ENCODE measurements at places on chromosomes 3 and 15.

GRCh38 chr3:99972380-99973104 lies 141.8 kb downstream of the FILIP1L start:
- DNase-seq, result no peak

DNA sequence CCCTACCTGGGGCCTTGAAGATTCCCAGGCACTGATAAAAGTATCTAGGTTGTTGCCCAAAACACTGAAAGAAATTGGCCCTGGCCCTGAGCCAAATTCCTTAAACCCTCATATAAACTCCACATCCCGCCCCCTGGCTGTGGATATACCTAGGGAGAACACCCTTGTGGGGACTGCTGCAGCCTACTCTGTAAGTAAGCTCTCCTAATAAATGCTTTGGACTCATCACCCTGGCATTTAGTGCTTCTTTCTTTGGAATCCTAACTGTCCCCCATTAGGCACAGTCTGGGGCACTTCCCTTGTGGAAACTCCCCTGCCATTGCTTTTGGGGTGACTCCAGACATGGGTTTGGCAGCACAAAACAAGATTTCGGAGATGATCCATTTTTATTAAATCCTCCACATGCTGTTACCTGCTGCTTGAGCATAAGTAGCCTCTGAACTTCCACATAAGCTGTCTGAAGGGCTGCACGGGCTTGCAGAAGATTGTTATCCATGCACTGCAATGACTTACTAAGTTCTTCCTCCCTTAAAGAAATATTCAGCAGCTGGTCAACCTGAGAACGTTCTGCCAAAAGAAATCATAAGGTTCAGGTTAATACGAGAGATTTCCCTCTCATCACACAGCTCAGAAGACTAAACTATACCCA lies 46.4 kb downstream of the ZNF106 start:
- no peak for DNase-seq

DNA sequence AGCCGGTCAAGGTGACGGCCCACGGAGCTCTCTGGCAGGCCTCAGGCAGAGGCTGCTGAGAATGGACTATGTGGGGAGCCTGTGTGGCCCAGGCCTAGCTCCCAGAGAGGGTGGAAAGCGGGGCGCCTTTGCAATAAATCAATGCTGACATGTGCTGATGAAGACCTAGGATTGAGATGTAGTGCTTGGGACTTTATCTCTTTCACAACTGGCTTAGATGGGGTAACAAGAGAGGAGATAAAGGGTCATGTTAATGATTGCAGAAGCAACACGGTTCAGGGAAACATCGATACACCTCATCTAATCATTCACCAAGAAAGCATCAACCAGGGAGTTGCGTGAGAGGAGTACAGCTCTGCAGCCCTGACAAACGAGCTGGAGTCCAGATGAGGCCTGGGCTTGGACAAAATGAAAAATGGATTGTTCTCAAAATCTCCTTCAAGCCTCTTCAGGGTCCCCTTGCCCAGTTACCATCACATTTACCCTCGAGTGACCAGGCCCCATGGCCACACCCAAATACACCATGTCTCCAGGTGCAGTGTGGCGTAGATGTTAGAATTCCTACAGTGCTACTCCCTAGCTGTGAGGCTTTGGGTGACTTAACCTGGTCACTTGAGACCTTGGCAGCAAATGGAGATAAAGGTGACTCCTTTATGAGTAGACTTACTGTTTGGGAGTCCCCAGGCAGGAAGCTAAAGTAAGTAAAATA lies 146.4 kb upstream of the LIPC start:
- DNase-seq, result no peak

DNA sequence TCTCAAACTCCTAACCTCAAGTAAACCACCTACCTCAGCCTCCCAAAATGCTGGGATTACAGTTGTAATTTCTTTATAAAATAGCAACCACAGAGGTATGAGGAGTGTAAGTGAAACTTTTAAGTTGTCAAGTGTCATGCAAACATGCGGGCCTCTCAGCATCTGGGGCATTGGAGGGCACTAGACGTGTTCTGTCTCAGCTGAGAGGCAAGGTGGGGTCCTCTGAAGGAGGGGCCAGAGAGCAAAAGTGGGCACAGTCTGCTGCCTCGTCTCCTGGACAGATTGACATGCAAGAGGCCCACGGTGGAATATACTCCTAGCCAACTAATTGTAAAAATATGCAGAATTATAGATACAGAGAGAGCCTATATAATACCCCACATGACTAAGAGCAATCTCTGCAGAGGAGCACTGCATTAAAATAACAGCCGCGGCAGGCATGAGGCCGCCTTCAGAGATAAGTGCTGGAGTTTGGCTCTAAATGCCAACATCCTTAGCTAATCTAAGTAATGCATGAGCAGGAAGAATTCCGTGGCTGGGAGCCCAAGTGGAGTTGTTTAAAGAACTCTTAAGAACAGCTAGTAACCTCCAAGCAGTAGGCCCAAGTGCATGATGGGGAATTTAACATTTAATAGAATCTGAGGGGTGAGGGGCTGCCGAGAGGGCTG lies 87.8 kb upstream of the RNU6-1 start:
- no peak for DNase-seq

GRCh38 chr3:185207931-185208746 lies 45.7 kb downstream of the EHHADH start:
- no peak for DNase-seq

All from brain pericyte (primary cell).